Frontal cortex (tissue), 4 donors: ENCODE measurements at places on chromosomes 5 and 9. TPM values are rescaled to one million over a fixed set of nuclear protein-coding genes. Genes with fewer than 3 reads are reported as not detected.

Gene LVRN
- total RNA-seq = 1.6 TPM

Gene SPATA31E1
- total RNA-seq = not detected

Gene WWC1
- 78.3 TPM for total RNA-seq

Gene NRARP
- total RNA-seq = 3.7 TPM

Gene PFN3
- total RNA-seq = 0.82 TPM

Gene GFI1B
- 0.41 TPM for total RNA-seq

Gene PRR16
- 1.2 TPM for total RNA-seq

Gene SLCO6A1
- 0.41 TPM for total RNA-seq
